NCI-H226 (cell line): ENCODE measurements at places on chromosomes 7 and 10.
A peak's percentile ranks its signal among the peaks of the same experiment; 100 is the strongest.

GRCh38 chr10:8583096-8583495, 528.6 kb downstream of the GATA3 start:
- DNase-seq, result no peak

DNA sequence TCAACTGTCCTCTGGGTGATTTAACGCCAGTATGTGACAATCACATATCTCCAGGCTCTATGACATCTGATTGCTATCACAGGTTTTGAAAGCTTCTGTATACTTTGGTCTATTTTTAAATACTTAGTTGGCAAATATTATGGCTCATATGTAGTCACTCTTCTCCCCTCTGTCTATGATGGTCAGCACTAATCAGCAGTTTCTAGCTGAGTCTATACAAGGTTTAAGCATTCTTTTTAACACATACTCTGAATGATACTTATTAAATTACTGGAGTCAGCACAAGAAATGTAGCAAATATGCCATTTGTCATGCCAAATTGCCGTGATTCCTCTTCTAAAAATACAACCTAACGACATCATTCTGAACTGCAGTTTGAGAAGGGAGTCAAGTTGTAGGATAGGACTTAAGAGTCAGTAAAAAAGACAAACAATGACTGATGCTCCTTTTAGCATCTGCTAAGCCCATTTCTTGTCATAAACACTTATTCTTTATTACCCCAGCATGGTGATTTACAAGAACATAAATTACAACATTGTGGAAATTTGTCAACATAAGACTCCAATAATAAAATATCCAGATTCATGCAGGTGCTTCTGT, 947.8 kb downstream of the XPNPEP1 start:
- DNase-seq, result no peak

- no peak for DNase-seq
Measured at GRCh38 chr10:63767138-63767801, 246.1 kb downstream of the REEP3 start.

GRCh38 chr7:39288303-39288702, 277.9 kb upstream of the YAE1 start:
- no peak for DNase-seq

DNA sequence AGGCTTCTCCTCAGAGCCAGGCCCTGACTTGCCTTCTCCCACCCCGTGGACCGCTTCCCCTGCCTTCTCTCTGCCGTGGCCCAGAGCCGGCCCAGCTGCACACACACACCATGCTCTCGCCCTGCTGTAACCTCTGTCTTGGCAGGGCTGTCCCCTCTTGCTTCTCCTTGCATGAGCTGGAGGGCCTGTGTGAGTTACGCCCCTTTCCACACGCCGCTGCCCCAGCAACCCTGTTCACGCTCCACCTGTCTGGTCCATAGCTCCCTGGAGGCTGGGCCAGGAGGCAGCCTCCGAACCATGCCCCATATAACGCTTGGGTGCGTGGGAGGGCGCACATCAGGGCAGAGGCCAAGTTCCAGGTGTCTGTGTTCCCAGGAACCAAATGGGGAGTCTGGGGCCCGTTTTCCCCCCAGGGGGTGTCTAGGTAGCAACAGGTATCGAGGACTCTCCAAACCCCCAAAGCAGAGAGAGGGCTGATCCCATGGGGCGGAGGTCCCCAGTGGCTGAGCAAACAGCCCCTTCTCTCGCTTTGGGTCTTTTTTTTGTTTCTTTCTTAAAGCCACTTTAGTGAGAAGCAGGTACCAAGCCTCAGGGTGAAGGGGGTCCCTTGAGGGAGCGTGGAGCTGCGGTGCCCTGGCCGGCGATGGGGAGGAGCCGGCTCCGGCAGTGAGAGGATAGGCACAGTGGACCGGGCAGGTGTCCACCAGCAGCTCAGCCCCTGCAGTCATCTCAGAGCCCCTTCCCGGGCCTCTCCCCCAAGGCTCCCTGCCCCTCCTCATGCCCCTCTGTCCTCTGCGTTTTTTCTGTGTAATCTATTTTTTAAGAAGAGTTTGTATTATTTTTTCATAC, 38.0 kb downstream of the LIMK1 start:
- no peak for DNase-seq

DNA sequence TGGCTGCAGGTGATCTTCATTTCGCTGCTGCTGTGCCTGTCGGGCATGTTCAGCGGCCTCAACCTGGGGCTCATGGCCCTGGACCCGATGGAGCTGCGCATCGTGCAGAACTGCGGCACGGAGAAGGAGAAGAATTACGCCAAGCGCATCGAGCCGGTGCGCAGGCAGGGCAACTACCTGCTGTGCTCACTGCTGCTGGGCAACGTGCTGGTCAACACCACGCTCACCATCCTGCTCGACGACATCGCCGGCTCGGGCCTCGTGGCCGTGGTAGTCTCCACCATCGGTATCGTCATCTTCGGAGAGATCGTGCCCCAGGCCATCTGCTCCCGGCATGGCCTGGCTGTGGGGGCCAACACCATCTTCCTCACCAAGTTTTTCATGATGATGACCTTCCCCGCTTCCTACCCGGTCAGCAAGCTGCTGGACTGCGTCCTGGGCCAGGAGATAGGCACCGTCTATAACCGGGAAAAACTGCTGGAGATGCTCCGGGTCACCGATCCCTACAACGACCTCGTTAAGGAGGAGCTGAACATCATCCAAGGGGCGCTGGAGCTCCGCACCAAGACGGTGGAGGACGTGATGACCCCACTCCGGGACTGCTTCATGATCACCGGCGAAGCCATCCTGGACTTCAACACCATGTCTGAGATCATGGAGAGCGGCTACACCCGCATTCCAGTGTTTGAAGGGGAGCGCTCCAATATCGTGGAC, 1.3 kb downstream of the CNNM2 start:
- DNase-seq, result no peak

DNA sequence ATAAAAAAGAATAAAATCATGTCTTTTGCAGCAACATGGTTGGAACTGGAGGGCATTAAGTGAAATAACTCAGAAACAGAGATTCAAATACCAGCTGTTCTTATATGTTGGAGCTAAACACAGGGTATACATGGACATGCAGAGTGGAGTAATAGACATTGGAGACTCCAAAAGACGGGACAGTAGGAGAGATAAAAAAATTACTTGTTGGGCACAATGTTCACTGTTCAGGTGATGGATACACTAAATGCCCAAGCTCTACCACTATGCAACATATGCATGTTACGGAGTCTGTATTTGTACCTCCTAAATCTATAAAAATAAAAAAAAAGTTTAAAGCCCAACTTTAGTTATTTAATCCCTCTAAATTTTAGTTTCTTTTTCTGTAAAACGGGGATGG, 184.6 kb upstream of the TPK1 start:
- no peak for DNase-seq

- DNase-seq, result no peak
Measured at GRCh38 chr10:65911151-65911835, 1014.5 kb upstream of the LRRTM3 start.

- DNase-seq, result no peak
Measured at GRCh38 chr7:135512135-135512887, 2.4 kb upstream of the CNOT4 start.

GRCh38 chr7:19215412-19215811, 70.2 kb upstream of the FERD3L start:
- peak; percentile 69 for DNase-seq

DNA sequence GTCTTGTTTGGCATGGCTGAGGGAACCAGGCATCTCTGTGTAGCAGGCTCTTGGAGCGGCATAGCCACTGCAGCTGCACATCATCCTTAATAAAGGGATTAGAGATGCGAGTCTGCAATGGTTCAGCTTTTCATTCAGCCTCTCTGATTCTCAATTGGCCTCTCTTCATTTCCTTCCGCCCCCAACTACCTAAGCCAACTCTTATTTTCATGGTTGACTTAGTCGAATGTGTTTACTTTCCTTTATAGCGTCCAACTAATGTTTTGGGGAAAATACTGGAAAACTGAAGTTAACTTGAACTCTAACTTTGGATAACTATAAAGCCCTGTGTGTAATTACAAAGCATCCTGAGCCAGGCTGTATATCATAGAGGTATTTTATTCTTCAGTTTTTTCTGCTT, 202.2 kb upstream of the KIAA1217 start:
- no peak for DNase-seq

GRCh38 chr7:111958896-111959295, 247.3 kb downstream of the DOCK4 start:
- no peak for DNase-seq

- peak; percentile 96 for DNase-seq
Measured at GRCh38 chr7:2106924-2107323, 125.8 kb downstream of the MAD1L1 start.

GRCh38 chr10:109698882-109699664, 224.2 kb downstream of the XPNPEP1 start:
- no peak for DNase-seq

DNA sequence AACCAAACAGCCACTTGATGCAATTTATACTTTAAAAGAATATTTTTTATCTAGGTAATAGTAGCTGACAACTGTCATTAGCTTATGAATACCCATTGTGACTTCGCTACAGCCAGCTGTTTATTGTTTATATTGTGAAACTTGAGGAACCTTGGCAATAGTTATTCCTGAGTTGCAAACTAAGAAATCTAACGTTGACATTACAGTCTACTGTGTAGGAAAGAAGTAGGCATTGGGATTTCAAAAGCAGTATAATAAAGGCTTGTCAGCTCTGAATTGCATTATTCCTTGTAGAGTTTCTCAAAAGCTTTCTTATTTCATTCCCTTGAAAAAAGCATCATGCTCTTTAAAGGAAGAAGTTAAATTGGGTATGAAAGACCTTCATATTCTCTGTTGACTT, 42.7 kb upstream of the OIT3 start:
- DNase-seq, result no peak

GRCh38 chr7:22995011-22995410, 18.9 kb downstream of the HYCC1 start:
- DNase-seq, result no peak

DNA sequence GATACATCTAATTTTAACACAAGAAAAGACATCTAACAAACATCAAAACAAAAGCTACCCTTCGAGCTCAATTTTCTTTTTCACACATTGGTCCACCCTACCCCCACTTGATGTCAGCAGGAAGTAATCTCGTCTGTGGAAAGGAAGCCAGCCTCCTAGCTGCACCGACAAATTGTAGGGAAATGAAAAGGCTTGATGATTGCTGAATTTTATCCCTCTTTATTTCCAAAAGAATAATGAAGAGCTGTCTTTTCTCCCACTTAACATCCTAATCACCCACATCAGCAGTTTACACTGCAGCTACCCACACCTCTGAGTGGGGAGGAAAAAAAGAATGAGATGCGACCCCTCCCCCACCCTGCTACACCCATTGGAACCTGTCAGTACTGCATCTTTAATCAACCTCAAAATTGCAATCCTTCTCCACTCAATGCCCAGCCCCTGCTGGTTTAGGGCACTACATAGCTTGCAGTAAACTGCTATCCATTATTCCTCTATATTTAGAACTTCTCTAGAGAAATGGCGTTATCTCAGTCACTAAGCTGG, 10.6 kb upstream of the CPVL start:
- DNase-seq, result no peak

DNA sequence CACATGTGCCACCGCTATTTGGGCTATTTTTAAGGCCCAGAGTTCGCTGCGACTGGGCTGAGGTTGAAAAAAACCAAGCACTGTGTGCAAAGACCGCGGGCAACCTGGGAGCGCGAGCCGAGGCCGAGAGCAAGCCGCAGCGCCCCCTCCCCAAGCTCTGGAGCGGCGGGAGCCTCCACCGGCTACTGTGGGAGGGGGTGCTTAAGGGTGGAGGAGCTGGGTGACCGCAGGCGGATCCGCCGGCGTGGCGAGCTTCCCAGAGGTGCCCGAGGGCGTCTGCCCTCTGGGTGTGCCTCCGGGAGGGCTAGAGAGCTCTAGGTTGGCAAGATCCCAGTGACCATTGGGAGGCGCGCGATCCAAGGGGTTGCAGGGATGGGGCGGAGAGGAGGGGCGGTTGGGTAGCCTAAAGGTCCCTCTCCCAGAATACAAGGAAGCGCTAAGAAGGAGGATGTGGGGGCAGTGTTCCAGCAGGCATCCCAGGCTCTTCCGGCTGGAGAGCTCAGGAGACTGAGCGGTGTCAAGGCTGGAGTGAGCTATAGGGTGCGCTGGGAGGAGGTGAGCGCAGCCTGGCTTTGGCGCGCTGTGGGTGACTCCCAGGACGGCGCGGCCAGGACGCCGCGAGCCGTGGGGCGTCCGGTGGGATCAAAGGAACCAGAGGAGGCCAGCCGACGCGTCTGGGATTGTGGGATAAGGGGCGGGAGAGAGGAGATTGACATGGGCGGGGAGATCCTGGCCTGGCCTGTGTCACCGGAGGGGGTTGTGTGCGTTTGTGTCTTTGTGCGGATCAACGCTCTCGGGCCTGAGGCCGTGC, 8.0 kb downstream of the DLX5 start:
- DNase-seq, result no peak

DNA sequence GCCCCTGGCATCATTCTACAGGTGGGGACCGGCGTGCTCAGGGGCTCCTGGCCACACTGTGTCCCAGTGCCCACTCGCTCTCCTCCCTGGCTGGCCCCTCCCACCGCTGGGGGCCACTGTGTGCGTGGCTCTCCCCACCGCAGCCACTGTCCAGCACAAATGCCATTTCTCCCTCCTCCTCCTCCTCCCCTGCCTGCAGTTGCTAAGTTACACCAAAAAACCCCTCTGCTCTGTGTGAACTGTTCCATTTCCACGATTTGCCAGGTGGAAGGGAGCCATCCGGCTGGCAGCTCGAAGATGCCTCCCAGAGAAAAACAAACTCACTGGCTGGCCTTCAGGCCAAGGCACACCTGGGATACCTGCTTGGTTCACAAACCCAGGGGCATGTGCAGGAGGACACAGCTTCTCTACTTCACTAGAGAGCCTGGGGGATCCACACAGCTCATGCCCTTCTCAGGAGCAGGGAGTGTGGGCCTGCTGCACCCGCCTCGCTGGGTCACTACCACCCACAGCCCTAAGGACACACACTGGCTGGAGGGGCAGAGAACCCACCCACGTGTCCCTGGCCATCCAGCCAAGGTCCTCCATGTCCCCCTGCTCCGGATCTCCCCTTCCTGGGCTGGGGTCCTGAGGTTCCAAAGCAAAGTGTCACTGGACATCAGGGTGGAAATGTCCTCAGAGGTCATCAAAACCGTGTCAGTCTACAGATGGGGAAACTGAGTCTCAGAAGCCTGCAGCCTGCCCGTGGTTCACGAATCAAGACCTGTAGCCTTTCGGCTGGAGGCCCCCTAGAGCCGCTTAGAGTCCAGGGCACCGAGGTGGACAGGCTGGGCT, 1.7 kb downstream of the RASGEF1A start:
- DNase-seq, result no peak
